ENCODE measurements at places on chromosomes 2 and 18.

DNA sequence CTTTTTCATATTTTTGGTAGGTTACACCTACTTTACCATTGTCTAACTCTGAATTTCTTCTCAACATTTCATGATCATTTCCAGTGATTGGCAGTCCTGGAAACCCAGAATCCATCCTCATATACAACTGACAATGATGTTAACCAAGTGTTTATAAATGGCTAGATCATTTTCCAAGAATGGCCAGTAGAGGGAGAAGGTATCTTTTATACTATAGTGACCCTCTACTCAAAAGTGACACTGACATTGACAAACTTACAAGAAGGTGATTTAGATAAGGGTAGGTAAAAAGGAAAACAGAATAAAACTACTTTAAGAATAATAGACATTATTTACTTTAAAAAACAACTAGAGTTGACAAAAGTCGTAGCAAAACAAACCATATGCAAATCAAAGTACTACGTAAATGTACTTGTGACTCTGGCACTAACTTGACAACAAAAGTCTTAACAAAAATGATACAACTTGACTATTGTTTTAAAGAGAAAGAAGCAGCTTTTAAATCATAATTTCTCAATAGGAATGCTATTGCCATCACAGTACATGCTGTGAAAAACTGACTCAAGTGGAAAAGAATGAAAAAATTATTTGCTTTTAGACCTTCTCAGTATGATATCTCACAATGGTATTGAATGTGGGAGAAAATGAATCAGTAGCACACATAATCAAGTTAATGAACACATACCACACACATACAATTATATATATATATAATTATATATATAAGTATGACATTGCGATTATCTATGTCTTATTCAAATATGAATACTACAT, 76.6 kb upstream of the GRB14 start:
- DNase-seq: peak; percentile 24

DNA sequence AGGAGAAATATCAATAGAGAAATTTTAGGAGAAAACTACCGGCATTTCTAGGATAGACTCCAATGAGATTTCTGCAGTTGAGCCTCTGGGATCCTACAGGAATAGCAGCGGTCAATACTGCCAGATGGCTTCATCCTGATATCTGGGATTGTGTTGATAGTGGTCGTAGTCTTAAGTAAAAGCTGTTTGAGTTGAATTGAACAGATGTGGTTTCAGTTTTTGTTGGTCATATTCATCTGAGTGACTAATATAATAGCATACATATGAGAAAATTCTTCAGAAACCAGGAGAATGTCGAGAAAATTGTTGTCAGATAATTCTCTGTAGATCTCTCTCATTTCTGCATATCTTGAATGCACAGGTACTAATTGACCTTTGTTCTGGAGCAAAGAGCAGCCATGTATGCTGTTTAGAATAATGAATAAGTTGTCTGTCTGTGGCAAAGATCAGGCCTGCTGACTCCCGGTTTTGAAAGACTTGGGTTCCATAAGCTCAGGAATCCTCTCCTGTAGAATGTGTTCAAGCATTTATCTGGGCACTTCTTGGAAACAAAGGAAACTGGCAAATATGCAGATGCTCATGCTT, 288.1 kb downstream of the TMX3 start:
- DNase-seq: no peak

- DNase-seq: no peak
Measured at GRCh38 chr2:191688934-191689695, 11.2 kb downstream of the NABP1 start.

GRCh38 chr2:27038631-27039339, 6.0 kb downstream of the TMEM214 start:
- no peak for DNase-seq

DNA sequence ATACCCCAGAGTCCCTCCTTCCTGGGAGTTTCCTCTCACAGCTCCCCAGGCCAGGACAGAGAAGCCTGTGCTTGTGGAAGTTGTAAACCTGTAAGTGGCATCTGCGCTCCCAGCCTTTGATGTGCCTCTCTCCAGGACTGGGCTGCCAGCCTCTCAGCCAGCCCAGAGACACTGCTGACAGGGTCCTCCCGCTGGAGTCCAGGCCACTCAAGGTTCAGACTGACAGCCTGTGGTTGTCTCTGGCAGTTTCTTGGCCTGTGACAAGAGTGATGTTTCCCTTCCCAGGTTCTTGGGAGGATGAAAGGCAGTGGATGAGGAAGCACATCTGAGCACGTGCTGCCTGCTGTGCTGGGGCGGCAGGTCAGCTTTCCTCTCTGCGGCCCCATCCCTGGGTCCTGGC, 3.0 kb downstream of the SLC35F6 start:
- DNase-seq: no peak

GRCh38 chr2:28801726-28802125, 8.9 kb upstream of the SPDYA start:
- no peak for DNase-seq
